ENCODE measurements at places on chromosomes 11 and 22.

DNA sequence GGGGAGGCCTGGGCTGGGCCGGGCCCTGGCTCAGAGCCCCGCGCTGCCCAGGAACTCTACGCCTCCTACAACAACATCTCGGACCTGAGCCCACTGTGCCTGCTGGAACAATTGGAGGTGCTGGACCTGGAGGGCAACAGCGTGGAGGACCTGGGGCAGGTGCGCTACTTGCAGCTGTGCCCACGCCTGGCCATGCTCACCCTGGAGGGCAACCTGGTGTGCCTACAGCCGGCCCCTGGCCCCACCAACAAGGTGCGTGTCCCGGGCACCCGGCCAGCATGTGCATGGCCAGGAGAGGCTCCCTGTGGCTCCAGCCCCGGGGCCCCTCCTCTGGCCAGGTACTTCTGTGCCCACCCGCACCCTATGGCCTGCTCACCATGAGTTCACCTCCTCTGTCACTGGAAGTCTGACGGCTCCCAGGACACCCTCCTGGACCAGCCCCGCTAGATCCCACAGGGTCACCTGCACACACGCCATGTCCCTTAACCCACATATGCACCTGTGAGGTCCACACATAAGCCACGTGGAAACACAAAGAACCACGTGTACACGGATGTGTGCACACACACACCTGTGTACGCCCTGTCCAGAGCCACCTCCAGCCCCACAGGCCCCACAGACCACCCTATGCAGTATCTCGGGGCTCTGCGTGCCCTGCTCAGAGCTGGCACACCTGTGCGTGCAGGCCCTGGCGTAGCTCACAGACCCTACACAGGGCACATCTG lies 10.4 kb downstream of the LMNTD2 start:
- DNase-seq, result no peak

GRCh38 chr22:33842006-33842354 lies 78.3 kb downstream of the LARGE1 start:
- no peak for DNase-seq

- DNase-seq, result no peak
Measured at GRCh38 chr22:47354668-47355387, 592.4 kb downstream of the TBC1D22A start.

DNA sequence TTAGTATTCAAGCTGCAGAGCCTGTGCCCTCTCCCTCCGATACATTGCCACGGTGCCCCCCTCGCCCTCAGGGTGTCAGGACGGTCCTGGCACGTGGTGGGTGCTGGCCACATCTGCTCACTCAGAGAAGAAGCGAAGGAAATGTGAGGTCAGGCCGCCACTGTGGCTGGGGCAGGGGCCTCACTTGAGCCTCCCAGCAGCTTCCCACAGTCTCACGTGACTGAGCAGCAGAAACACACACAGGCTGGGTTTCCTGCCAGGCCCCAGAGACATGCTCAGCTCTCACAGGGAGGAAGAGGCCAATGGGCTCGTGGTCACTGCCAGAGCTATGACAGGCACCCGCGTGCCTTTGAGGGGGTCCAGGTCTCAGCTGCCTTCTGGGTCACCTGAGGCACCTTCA lies 37.9 kb upstream of the PRR5 start:
- no peak for DNase-seq

GRCh38 chr11:114073828-114074381 lies 14.4 kb downstream of the ZBTB16 start:
- no peak for DNase-seq

DNA sequence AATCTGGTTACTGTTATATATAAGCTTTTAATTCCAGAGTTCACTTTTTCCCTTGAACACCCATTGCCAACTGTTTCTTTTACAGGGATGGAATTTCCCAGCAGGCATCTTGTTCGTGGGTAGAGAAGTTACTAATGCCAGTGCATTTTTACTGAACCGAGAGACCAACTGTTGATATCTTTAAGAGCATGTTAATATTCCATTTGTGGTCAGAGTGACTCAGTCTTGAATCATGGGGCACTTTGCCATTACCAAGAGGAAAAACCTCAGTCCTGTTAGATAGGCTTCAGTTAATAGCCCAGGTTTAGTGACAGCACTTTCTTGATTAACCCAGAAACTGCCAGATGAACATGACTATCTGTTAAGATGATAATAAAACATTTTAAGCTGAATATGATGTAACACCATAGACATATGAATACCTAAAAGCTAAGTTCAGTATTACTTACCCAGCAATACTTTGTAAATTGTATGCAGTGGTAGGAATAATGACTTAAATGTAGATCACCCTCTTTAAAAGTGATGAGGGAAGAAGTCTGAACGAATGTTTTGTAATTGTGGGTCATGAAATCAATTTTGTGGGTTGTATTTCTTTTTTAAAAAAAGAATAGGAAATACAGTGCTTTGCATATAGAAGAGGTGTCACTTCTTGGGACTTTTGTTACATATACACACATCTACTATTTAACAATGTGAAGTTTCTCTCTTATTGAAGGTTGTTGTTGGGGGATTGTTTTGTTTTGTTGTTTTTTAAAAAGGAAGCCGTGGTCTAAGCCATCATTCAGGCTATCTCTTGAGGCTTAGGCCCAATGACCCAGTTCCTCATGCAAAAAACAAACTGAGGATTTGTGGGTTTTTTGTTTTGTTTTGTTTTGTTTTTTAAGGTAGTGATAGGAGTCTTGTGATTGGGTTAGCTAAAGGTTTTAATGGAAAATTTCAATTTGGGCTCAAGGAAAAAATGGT lies 79.2 kb upstream of the GRIK4 start:
- DNase-seq, result no peak

- no peak for DNase-seq
Measured at GRCh38 chr11:78094250-78094649, 14.6 kb upstream of the NDUFC2 start.

GRCh38 chr22:33838644-33839043 lies 81.6 kb downstream of the LARGE1 start:
- DNase-seq, result no peak

GRCh38 chr22:32476281-32477195 lies 1.9 kb downstream of the FBXO7 start:
- DNase-seq, result no peak

GRCh38 chr22:50620593-50621355 lies 7.2 kb downstream of the ARSA start:
- no peak for DNase-seq

DNA sequence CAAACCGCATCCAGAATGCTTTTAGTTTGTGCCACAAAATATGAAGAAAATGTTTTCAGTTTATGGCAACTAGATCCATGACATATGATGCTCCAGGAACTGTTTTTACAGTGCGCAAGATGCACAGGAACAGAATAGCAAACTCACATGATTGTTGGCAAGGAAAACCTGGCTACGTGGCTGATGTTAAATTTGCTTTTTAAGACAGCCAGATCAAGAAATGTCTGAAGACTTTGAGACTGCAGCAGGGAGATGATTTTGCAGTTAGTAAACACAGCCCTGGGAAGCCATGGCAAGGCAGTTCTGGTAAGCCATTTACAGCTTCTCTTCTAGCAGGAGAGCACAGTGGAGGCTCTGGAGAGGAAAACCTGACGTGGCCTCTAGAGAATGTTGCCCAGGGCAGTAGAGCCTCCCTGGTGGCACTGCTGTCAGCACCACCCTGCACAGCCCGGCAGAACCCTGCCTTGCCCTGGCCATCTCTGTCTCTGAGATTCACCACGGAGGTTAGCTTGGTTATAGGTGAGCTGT lies 69.8 kb upstream of the TNRC6B start:
- no peak for DNase-seq

- no peak for DNase-seq
Measured at GRCh38 chr11:25449091-25449490, 882.8 kb upstream of the ANO3 start.

GRCh38 chr11:111367411-111368284 lies 11.4 kb downstream of the POU2AF1 start:
- no peak for DNase-seq

DNA sequence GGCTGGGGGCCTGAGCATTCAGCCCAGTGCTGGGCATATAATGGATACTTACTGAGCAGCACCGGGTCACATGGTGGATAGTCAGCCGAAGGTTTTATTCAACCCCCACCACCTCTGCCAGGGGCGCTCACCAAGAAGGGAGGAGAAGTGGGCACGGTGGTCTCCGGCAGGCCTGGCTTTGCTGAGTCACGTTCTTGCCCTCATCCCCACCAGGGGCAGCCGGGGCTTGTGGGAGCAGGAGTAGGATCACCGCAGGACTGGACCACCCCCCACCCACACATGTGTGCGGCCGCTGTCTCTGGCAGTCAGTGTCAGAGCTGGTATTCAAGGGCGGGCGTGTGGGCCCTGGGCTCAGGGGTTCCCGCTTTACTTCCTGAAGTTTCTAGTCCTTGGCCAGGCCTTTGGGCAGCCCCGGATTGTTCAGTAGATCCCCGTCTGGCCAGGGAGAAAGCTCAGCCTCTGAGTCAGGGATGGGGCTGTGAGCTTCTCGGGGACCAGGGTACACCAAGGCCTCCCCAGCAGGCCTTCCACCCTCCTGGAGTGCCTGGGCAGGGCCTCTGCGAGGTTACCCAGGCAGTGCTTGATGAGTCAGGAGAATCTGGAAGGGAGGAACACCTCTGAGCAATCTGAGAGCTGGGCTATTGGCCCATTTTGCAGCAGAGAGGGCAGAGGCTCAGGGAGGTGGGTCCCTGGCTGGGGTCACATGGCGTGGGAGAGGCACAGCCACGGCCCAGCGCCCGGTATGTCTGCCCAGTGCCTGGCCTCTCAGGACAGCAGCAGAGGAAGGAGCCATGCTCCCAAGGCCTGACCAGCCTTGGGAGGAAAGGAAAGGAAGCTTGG lies 60.6 kb downstream of the RTL6 start:
- DNase-seq, result no peak

DNA sequence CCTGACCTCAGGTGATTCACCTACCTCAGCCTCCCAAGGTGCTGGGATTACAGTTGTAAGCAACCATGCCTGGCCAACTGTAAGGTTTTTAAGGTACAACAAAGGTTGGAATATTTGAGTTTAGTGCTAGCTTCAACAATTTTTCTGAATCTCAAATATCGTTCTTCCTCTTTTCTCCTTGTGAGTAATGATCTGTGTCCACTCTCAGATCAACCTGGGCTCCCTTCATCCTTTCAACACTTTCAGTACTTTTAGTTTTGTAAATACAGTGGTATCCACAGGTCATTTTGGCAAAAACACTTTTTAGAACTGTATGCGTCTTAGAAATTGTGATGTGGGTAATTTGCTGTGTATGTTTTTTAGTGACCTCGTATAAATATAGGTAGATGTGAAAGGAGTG lies 7.9 kb downstream of the PACS1 start:
- DNase-seq, result no peak

DNA sequence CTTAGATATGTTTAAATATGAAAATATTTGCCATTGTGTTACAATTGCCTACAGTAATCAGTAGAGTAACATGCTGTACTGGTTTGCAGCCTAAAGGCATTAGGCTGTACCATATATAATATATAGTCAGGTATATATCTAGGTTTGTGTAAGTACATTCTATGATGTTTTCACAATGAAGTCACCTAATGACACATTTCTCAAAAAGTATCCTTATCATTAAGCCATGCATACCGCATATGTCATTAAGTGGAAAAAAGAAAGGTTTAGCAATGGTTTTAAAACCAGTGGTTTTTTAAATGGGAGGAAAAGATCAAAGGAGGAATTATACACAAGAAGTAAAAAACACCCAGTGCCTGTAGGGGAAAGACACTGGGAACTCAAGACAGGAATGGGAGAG lies 122.7 kb downstream of the RBFOX2 start:
- no peak for DNase-seq

GRCh38 chr11:130480711-130481140 lies 32.3 kb downstream of the ADAMTS15 start:
- no peak for DNase-seq

DNA sequence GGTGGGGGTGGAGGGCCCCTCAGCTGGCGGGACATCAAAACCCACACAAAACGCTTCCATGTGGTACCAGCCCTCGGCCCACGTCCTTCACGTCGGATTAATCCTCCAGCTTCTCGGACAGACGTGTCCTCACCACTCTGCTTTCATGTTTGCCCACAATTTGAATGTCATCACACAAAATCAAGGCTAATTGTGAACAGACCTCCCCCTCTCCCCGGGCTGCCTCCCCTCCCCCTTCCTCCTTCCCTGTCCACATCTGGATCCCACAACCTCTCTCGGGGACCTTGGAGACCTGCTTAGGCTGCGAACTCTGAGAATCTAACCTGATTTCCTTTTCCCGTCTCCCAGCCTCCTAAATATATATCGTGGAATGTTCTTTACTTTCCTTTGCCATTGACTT lies 262.9 kb downstream of the MN1 start:
- no peak for DNase-seq

DNA sequence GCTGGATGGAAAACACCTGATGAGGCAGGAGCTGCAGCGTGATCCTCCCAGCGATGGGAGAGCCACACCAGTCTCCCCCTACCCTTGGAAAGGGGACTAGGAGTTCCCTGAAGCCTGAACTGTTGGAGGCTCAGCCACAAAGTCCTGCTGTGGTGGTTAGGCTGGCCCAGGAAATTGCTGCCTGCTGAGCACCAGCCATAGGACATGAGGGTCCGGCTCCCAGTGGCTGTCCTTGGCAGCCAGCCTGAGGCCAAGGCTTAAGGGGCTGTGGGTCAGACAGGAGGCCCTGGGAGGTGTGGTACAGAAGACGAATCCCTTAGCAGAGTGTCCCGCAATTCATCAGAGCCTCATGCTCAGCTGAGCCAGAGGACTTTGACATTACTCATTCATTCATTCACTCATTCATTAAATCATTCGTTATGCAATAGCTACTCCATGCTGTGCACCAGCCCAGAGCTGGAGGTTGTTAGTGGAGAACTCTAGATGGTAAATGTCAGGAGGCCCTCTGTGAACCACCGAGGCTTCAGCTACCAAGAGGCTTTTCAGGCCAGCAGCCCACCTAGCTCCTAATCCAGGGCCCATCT lies 14.4 kb upstream of the SEC14L4 start:
- DNase-seq, result no peak

- DNase-seq, result no peak
Measured at GRCh38 chr11:134645576-134645975, 233.5 kb upstream of the B3GAT1 start.

DNA sequence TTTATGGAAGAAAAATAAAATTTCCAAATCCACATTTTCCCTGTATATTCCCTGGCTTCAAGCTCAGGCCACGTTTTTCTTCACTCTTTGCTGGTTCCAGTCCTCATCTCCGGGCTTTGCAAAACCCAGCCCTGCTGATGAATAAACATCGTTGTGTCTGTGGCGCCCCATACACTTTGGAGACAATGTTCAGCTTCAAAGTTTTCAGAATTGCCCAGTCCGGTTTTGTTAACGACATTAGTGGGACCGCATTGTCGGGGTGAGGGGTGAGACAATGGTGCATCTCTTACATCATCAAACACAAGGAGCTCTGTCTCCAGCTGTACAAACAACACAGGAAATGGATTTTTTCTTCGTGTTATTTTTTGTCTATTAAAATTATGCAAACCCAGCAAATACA lies 53.4 kb upstream of the HTATIP2 start:
- no peak for DNase-seq

- no peak for DNase-seq
Measured at GRCh38 chr11:114783805-114784204, 105.5 kb downstream of the NXPE2 start.

Data from stimulated activated CD4-positive, alpha-beta T cell treated with anti-CD3 and anti-CD28 coated beads, Interleukin-1b, Interleukin-23, amount 100 ng/mL, for 1 hour (primary cell).